ENCODE measurements at places on chromosomes 4 and X.

DNA sequence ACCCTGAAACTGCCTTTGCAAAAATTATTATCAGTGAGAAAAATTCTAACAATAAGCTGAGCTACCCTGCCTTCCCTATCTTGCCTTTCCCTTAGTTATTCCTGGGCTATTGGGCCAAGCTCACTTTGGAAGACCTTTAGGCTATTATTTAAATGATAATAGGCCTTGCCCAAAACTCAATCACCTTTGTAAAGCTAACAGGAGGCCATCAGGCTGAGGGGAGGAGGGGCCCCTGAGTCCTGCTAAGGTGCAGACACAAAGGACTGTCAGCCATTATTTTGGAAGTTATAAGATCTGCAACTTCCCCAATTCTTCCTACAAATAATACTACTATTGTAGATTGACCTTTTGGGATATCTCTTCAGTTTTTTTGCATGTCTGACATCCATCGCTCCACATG is 278.8 kb upstream of the DIAPH2 start:
- no peak for DNase-seq

DNA sequence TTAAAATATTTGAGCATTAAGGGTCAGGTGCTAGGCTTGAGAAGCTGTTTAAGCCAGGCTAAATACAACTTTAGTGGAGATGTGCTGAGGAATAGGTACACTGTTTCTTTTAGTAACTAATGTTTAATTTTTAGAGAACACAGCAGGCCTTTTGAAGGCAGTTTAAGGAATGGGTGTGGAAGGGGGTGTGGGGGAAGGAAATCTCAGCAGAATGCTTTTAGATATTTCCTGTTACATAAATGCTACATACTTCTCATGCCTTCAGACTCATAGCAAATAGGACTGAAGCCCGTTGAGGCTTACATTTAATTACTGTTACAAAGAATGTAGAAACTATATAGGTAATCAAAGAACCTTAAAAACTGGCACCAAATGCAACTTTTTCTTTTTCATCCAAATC is 66.3 kb downstream of the WWC2 start:
- DNase-seq: no peak

GRCh38 chr4:62487016-62487415 is 1286.9 kb downstream of the ADGRL3 start:
- no peak for DNase-seq

GRCh38 chr4:90234916-90235547 is 107.8 kb downstream of the CCSER1 start:
- no peak for DNase-seq

Measured in SIG-M5 (cell line).